ENCODE measurements at places on chromosomes 4 and X.

DNA sequence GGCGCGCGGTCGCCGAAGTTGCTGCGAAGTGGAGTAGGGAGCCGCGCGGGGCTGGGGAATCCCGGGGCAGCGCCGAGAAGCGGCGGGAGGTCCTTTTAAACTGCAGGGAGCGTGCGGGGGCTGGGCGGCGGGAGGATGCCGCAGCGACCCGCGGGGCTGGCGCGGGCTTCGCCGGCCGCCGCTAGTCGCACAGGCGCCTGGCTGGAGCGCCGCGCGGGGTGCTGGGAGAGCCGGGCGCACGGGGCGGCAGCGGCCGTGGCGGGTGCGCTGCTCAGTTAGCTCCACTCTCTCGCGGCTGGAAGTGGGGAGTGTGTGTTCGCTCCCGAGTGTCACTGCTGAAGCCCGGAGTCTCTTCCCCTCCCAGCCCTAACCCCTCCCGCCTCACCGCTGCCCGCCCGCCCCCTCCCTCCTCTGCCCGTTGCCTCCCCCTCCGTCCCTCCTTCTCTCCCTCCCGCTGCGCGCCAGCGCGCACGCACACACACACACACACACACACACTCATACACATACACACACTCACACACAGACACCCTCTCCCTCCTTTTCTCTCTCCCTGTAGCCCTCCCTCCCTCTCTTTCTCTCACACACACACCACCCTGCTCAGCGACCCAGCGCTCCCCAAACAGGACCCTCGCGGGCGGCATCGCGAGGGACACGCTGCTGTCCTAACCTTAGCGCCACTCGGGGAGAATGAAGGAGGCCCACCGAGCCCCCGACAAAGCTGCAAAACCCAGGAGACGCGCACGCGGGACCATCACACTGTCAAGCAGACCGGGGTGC lies at the start of gene NDNF:
TSS of gene NDNF (minus strand) at position 312 of the 780 bp plus-strand sequence. CDS start 26,698 bp downstream, outside the sequence.
- no peak for DNase-seq

DNA sequence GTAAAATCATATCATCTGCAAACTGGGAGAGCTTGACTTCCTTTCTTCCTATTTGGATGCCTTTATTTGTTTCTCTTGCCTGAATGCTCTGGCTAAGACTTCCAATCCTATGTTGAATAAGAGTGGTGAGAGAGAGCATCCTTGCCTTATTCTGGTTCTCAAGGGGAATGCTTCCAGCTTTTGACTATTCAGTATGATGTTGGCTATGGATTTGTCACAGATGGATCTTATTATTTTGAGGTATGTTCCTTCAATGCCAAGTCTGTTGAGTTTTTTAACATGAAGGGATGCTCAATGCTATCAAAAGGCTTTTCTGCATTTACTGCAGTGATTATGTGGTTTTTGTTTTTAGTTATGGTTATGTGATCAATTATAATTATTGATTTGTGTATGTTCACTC lies 2144.6 kb upstream of the TENM3 start:
- no peak for DNase-seq

DNA sequence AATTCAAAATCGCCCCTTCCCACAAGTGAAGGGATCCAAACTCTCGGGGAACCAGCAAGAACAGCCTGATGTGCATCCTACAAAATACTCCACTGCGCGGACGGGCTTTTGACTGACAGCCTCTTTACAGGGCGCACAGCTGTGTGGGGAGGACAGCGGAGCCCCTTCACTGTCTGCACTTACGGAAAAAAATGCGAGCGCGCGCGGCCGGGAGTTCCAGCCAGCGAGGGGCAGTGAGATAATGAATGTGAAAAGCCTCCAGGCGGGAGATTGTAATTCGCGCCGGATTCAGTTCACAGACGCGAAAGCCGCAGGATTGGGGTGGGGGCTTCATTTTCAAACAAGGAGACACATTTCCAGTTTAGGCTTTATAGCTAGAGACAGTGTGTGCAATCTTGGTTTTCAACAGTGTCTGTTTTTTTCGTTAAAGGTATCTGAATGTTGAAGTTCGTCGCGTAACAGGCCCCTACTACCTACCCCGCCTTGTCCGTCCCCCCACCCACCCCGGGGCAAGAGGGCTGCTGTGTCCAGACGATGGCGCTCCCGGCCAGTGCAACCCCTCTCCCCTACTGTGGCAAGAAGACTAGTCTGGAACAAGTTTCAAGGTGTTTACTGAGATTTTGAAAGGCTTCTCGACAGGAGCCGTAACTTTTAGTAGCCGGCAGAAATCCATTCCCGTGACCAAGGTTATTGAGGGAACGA lies 1.7 kb upstream of the GPR50 start:
- DNase-seq, result no peak

DNA sequence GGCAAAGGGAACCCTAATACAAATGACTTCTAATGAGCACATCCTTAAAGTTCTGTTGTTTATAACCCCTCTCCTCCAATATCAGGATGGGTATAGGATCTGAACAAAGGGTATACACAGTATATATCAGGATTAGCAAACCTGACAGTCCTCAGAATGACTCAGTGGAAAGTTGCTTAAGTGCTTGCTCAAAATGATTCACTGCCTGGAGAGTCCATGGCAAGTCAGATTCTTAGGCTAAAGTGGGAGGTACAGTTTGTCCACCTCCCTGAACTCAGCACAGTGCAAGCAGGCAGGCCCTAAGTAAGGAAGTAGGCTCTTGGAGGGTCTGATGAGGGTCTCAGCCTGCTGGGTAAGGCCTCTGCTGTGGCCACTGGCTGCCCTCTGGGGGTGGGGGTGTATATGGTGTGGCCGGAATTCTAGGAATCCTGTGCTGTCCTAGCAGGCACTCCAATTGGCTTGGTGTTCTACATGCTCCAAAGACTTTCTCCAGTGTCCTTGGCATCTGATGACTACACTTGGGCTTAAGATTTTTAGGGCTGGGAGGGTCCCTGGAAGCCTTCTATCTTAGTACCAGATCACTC lies 54.3 kb downstream of the CHRDL1 start:
- no peak for DNase-seq

- DNase-seq, result no peak
Observed at GRCh38 chr4:25123236-25123635, 37.0 kb downstream of the SEPSECS start.

DNA sequence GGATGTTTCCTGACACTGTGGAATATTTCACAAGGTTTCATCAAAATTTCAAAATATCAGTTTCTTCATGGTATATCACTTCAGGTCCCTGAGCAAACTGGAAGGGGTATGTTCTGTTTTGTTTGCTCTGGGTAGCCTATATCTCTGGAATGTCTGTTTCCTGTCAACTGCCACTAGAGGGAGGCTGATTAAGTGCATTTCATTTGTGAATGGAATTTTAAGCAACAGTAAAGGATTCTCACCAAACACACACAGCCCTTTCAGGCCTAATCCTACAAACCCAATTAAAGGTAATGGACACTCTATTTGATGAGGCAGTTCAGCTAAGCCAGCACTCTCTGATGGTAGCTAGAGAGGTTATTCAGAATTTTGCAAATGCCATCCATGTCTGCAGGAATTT lies 307.1 kb downstream of the TEX13A start:
- DNase-seq, result no peak

- DNase-seq, result no peak
Observed at GRCh38 chr4:95348418-95348817, 200.4 kb downstream of the UNC5C start.

DNA sequence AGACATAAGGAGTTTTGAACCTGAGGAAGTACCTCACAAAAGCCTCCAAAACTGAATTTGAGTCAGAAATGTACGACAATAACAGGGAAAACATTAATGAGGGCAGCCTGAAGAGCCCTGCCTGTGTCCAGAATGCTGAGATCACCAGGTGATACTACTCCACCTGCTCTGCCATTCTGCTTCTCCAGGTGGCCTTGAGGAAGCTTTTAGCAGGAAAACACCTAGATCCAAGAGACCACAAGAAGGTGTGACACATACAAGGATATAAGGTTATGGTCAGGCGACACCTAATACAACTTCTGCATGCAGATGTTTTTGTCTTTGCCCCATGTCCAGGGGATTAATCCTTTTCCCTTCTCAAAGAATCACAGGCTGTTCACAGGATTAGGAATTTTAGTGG lies 15.3 kb downstream of the SOWAHB start:
- DNase-seq, result no peak

DNA sequence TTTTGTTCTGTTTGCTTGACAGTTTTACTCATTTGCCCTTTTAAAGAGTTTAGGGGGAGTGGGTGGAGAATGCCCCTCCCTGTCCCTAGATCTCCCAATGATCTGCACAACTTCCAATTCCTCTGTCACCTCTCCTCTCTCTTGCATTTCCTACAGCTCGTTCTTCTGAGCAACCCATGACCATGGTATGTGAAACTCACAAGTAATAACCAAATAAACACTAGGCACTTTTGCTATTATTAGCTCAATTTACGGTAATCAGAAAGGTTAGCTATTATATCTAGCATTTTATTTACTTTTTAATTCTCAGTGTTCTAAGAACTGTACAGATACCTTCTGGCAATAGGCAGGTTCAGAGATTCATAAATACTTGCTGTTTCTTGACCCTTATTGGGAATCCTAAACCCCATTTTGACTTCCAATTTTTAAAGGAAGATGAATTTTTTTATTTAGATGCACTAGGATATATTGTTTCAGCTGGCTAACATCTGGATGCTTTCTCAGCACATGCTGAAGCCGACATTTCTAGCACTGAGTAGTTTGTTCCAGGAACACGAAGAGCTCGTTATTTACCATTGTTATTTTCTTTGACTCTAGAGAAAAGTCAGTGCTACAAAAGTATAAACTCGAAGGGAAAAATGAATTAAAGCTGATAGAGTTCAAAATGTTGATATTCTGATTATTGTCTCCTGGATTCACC lies 194.7 kb upstream of the TLL1 start:
- DNase-seq, result no peak

DNA sequence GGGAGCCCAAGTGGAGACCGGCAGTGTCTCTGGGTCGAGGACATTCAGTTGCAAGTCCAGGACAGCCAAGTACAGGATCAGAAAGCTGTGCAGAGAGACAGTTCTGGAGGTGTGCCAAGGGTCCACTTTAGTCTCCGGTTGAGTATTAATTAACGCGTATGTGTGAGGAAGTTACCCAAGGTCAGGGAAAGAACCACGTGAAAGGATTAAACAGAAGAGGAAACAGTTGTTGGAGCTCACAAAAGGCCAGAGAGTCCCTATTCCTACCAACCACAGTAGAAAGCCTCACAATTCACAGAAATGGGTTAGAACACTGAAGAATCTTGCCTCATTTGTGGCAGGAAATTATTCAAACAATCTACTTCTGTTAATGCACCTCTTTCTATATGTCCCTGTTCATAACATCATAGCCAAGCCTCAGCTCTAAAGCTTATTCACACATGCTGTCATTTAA lies 17.9 kb upstream of the NSUN7 start:
- no peak for DNase-seq

GRCh38 chr4:81204571-81204970 lies 10.5 kb downstream of the PRKG2 start:
- no peak for DNase-seq

DNA sequence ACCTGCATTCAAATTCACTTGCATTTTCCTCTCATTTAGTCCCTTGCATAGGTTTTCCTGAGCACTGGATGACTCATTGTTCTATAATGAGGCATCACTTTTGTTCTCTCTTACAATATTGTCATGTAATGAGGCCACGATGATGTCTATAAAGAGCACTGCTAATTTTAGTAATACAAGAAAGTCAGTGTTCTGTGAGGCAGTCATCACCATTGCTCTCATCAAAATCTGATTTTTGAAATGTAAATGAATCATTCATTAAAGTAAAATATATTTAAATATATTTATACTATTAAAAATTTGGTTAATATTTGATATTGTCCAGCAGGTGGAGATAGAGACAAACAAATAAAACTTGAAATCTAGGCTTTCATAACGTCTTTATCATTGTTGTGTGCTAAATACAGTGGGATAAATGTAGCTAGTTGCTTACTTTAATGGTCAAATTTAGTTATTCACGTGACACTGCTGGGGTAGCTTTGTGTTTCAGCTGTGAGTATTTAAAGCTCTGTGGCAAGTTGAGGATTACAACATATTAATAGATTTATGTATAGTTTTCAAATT lies 15.4 kb downstream of the HMGB2 start:
- DNase-seq, result no peak

- DNase-seq, result no peak
Observed at GRCh38 chrX:15769300-15769954, 20.9 kb upstream of the ZRSR2 start.

GRCh38 chr4:94728056-94728766 lies 29.5 kb upstream of the BMPR1B start:
- no peak for DNase-seq

GRCh38 chrX:41086627-41086932 lies 1.3 kb downstream of the USP9X start:
- no peak for DNase-seq

Measured in activated CD4-positive, alpha-beta T cell treated with anti-CD3 and anti-CD28 coated beads for 24 hours (primary cell).